ENCODE measurements at places on chromosomes 2 and 18.

GRCh38 chr2:155218292-155218924 is 519.9 kb downstream of the KCNJ3 start:
- DNase-seq, result no peak

DNA sequence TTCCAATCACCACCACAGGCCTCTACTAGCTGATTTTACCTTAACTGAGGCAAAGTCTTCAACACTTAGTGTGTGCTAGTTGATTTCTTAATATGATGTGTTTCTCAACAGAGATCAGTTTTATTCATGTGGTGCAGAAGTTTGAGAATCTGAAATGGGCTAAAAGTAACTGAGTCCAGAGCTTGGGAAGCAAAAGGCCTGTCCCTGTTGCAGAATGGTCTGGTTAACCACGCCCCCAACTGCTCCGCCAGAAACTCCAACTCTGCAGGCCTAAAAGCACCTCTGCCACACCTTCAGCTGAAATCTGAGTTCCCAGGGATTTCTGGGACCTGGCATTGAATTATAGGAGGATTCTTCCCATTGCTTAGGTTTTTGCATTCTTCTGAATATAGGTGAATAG is 44.9 kb downstream of the TWIST2 start:
- DNase-seq, result no peak

DNA sequence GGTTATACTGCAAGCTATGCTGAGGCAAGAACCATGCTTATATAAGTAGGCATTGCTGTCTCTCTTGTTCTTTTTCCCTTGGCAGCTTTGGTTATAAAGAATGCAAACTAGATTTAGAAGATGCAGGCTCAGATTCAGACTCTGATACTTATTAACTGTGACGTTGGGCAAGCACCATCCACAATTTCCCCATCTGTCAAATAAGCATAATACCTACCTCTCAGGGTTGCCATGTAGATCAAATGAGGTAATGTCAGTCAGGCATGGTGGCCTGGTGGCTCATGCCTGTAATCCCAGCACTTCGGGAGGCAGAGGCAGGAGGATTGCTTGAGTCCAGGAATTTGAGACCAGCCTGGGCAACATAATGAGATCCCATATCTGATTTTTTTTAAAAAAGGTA is 21.7 kb downstream of the ITGAV start:
- no peak for DNase-seq

- DNase-seq, result no peak
These were observed 317.6 kb downstream of the GALR1 start for GRCh38 chr18:77567205-77567604.

- no peak for DNase-seq
These were observed 353.7 kb downstream of the ARL6IP6 start for GRCh38 chr2:153072077-153072476.

DNA sequence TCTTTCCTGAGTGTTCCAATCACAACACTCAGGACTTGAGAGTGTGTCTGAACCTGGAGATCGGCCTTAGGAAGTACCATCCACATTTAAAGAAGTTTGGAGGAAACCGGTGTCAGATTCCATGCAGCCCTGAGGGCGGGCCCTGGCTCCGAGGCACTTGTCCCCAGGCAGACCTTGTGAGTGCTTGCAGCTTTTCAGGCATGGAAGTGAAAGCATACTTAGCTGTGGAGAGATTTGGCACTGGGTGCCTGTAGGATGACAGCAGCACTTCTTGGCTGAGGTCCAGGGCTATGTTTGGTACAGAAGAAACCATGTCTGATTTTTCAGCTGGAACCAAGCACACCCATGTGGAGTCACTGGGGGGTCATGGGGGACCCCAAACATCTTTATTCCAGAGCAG is 230.8 kb downstream of the SEPTIN10 start:
- DNase-seq, result peak; percentile 79

DNA sequence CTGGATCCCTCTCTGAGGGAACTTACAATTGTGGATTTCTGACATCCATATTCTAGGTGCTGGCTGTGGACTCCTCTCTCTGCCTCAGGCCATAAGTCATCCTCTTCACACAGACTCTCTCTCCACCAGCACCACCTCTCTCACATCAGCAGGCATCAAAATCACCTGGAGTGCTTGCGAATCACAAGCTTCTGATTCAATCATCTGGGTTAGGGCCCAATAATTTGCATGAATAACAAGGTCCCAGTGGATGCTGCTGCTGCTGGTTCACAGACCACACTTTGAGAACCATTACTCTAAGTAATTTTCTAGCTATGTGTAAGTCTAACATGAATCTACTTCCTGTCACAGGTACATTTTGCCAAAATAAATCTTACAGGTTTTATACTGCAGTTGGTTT is 214.9 kb downstream of the DSEL start:
- DNase-seq, result no peak

- DNase-seq, result no peak
These were observed 83.6 kb upstream of the MGAT5 start for GRCh38 chr2:134170294-134170693.

- DNase-seq, result no peak
These were observed 141.4 kb downstream of the KCTD1 start for GRCh38 chr18:26406854-26407517.

- no peak for DNase-seq
These were observed 27.1 kb upstream of the FMNL2 start for GRCh38 chr2:152307863-152308262.

GRCh38 chr2:44495544-44495943 is 133.8 kb downstream of the CAMKMT start:
- DNase-seq, result no peak

DNA sequence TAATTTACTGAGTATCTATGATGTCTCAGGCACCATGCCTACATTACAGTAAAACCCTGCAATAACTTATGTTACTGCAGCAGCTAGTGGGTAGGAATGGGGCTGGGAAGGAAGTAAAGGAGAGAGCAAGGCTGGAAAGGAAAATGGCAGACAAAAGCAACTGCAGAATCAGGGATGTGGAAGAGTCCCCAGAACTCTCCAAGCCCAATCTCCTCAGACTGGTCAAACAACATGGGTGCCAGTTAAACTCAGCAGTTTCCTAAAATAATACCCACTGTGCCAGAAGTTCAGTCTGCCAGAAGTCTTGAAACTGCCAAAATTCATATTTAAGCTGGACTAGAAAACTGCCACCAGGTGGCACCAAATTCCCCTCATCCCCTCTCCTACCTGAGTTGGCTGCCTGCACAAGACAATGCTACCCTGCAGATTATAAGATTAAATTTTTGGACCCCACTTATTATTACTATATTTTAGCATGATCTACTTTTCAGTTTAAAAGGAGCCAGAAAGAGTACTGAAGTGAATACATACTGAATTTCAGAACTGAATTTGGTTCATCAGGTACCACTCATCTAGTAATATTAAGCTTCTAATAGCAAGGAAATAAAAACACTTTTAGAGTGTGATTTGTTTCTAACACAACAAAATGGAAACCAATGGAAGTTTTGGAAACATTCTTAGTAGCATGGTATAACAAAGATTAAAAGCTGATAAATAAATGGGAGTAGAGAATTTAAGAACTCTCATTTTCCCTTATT is 86.8 kb upstream of the DNER start:
- DNase-seq, result no peak

GRCh38 chr2:12320991-12321641 is 395.6 kb upstream of the TRIB2 start:
- DNase-seq, result no peak

DNA sequence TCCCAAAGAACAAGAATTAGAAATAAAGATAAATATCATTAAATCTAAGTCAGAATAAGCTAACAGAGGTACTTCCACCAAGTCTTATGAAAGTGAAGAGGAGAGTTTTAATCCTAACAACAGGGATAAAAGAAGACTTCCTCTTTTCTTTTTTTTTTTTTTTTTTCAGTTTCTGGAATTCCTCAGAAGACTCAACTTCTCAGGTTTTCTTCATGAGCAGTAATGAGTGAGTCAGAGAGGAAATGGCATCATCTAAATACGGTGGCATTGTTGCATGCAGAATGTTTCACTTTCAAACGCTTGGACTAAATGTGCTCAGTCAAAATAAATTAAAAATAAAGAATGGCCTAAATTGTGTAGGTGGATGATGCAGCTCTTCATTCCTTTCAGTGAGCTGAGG is 45.6 kb upstream of the ARHGAP15 start:
- DNase-seq, result no peak

DNA sequence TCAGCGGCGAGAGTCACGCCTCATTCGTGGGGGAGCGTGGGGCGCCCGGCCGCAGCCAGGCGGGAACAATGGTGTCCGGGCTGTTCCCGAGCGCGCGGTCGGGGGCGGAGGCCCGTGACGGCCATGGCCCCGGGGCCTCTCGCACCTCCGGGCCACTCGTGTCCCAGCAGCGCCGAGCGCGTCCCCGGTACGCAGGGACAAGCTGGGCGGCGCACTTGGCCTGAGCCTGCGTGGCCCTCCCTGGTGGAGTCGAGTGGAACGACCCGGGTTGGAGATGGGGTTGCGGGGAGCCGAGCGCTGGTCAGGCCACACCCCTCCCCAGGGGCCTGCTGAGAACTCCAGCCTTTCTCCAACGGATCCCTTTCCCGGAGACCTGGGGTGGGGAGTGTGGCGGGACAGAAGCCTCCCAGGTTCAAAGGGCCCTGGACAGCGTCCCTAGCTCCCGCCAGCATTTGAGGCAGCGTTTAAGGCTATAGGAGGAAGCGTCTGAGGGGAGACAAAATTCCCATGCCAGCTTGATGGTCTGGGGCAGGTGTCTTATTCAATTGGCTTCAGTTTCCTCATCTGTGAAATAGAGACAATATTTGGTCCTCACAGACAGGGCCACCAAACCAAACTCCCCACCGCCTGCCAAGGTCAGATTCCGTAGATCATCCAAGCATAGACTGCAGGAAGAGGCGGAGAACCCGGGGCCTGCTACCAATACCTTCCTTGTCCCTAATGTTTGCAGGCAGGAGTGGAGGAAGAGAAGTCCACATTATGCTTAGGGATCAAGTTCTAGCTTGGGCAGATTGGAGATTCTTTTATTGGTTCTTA is 553 bp downstream of the CNDP2 start:
- peak; percentile 9 for DNase-seq

- DNase-seq, result no peak
These were observed 271.4 kb upstream of the HDAC4 start for GRCh38 chr2:239671916-239672849.

DNA sequence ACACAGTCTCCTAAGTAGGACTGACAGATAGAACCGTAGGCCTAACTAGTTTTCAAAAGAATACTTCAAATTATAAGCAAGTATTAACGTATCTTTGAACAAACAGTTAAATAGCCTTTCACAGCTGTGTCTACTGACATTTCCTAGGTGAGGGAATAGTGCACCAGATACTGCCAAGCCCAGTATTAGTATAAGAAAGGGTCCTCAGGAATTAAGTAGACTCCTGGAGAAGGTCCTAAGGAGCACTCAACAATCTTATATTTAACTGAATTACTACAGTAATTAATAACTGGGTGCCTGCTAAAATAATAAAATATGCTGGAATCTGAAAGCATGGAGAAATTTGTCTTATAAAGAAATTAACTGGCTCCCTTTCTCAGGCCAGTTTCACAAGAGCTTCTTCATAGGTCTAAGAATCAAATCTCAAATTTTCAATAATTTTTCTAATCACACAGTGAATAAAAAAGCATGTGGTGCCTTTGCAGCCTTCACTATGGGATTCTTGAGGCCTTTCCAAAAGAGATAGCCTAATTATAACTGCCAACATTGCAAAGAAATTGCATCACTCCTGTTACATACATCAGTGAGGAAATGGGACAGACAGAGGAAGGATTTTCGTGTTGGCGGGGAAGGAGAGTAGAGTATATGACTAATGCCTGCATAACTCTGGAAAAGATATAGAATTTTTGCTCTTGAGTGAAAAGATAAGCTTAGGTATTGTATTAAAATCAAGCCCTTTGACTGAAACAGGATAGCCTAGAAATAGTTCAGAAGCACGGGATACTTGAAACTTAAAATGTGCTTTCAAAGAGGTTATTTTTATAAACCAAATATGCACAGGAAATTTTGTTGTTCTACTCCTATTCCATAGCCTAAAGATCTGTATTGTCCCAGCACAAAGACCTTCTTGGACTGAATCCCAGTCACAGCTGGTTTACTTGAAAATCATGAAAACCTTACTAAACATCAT is 228.6 kb upstream of the STK17B start:
- no peak for DNase-seq

DNA sequence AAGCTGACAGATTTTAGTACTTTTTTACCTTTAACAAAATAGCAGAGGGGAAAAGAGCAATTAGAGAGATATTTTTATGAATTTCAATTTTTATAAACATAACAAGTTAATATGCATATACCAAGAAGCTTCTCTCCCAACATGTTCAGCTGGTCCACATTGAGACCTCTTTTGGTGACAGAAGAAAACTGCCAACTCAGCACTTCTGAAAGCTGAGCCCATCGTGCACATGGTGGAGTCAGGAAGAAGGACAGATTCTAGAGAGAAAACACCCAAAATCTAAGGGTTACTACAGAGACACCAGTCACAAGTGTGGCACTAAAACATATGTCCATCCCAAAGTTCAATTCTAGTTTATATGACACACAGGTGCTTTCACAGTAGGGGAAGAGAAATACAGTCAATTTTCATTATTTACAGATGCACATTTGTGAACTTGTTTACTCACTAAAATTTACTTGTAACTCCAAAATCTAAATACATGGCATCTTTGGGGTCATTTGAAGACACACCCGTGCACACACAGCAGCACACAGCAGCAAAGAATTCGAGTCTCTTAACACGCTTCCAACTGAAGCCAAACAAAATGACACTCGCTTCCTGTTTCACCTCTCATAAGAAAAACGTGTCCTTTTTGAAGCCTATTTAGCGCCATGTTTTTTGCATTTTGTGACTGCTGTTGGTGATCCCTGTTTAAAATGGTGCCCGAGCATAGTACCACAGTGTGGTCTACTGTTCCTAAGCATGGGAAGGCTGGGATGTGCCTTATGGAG is 31.5 kb downstream of the STAT1 start:
- DNase-seq, result no peak

GRCh38 chr2:226273440-226273839 is 526.2 kb downstream of the IRS1 start:
- DNase-seq, result no peak
